ENCODE measurements at places on chromosomes 3 and 15. TPM values are rescaled to one million over a fixed set of nuclear protein-coding genes. Genes with fewer than 3 reads are reported as not detected.

The POPDC2 gene
- total RNA-seq: 0.18 TPM

The GOLGA8M gene
- not detected for total RNA-seq

The C2CD4A gene
- 0.20 TPM for total RNA-seq

The REC114 gene
- not detected for total RNA-seq

The ZBTB38 gene
- total RNA-seq: 77.9 TPM

The C3orf20 gene
- total RNA-seq: 0.04 TPM

The KNL1 gene
- total RNA-seq: 34.5 TPM

The CTXN2 gene
- total RNA-seq: not detected

- peak; percentile 68 for DNase-seq
Measured at GRCh38 chr3:139292711-139293664, 50.8 kb upstream of the MRPS22 start.

DNA sequence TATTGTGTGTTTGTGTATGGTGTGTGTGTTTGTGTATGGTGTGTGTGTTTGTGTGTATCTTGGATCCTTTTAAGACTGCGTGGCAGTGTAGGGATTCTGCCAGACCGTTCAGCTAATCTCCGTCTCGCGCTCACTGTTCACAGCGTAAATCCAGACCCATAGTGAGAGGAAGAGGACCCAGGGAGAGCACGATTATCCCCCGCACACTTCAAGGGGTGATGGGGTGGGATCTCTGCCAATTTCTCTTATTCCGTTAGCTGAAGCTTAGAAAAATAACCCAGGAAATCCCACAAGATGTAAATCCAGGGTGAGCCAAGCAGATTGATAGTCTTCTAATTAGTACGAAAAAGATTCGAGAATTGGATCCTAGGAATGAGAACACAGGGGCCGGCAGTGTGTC, 381.2 kb downstream of the GABRG3 start:
- no peak for DNase-seq

GRCh38 chr3:162353414-162353813, 856.8 kb downstream of the OTOL1 start:
- DNase-seq: no peak

- no peak for DNase-seq
Measured at GRCh38 chr15:86336051-86336788, 256.5 kb downstream of the AGBL1 start.

GRCh38 chr3:179955809-179956208, 80.9 kb downstream of the PEX5L start:
- no peak for DNase-seq

DNA sequence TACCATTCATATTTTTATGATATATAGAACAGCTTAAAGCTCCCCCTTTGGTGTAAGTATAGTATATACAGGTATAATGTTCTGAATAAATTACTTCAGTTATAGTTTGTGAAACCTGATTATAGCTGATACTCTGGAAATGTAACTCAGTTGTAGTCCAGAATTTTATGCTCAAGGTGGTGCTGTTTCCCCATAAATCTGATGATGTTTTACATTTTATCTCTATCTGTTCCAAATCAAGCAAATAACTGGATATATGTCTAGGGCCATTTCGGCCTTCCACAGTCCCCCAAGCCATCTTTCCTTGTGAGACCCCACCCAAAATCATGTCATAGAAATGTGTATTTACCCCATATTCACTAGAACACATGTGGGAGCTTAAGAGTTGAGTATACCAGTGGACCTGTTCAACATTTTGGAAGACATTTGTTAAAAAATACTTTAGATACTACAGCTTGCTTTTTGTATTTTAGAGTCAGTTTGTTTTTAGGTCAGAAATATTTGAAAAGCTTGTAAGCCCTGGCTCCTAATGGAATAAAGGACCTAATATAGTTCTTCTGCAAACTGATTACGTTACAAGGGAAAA, 107.1 kb downstream of the ATG7 start:
- peak; percentile 24 for DNase-seq

DNA sequence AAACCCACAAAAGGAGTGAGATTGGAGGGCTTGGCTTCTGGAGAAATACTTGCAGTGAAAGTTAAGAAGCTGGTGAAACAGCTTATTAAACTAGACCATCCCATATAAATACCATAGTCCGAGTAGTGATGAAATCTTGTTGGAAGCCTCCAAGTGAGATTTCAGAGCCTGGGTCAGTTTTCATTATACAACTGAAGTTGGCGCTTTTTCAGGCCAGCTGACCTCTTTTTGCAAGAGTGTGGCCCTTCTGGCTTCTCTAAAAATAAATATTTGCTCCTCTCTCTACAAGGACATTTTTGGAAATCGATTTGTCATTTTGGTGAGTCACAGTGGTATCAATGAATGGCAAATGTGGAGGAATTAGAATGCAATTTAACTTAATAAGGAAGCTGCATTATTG, 51.2 kb upstream of the THRB start:
- peak; percentile 31 for DNase-seq

DNA sequence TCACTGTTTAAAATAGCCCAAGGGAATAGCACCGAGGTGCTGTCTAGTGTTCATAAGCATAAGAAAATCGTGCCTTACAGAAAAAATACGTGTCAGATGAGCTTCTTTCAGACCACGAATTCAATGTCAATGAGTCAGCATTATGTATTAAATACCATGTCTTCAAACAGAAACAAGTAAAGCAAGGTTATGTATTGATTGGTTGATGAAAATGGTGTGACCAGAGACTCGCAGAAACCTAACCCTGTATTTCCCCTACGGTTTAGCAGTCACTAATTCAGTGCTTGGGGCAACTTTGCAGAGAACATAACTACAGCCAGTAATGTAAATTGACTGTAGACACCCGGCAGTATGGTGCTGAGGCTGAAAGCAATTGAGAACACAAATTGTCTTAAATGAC, 307.7 kb downstream of the IL5RA start:
- no peak for DNase-seq

DNA sequence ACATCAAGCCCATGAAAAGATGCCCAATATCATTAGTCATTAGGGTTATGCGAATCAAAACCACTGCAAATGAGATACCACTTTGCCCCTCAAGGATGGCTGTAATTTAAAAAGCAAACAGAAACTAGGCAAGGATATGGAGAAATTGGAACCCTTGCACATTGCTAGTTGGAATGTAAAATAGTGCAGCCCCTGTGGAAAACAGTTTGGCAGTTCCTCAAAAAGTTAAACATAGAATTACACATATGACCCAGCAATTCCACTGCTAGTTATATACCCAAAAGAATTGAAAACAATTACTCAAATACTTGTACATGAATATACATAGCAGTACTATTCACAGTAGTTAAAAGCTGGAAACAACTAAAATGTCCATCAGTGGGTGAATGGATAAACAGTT, 186.8 kb upstream of the CGNL1 start:
- DNase-seq: no peak

DNA sequence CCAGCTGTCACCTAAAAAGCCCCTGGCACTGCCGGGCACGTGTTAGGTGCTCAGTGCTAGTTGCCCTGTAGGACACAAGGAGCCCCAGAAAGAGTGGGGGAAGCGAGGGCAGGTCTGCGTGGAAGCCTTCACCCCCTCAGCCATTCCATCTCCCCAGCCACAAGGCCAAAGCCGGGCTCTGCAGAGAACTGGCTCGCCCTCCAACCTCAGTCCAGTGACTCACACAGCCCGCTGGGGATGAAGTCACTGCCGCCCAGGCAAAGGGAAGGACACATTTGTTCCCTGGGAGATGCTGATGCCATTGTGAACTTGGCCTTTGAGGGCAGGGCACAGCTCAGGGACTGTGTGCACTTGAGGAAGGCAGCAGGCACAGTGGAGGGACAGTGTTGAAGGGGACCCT, 48.1 kb downstream of the IQSEC1 start:
- peak; percentile 12 for DNase-seq

- DNase-seq: no peak
Measured at GRCh38 chr3:123034996-123035395, 7.4 kb upstream of the SEMA5B start.

- DNase-seq: peak; percentile 62
Measured at GRCh38 chr15:89971592-89971997, 29.5 kb upstream of the ZNF710 start.

DNA sequence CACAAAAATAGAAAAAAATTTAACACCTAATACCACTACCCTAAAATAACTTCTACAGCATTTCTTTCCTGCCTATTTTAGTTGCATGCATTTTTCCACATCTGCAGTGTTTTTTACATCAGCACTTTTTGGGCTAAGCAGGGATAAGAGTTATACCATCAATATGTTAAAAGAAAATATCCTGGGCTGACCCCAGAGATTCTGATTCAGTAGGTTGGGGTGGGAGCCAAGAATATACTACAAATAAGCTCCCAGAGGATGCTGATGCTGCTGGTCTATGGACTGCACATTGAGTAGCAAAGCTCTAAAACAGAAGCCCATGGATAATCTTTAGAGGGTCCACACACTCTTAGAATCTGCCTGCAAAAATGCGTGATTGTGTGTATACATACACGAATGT, 14.8 kb downstream of the FYCO1 start:
- DNase-seq: no peak

DNA sequence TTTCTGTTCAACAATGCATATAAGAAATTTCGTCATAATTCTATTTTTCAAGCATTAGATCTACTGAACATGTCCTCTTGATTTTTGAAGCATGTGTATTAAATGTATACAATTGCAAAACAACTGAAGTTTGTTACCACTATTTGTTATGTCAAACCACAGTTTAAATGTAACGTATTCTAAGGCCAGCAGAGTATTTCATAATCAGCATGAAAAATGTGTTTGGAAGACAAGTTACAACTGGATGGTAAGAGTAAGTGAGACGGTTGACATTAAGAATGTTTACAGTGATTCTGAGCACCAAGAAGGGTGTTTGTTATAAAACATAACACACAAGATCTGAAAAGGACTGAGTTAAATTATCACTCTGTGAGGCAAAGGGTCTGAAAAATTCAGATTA, 738.4 kb downstream of the PLOD2 start:
- DNase-seq: no peak

- no peak for DNase-seq
Measured at GRCh38 chr15:41622901-41623300, 37.3 kb upstream of the MGA start.

GRCh38 chr3:29312960-29313452, 32.1 kb downstream of the RBMS3 start:
- DNase-seq: no peak

- no peak for DNase-seq
Measured at GRCh38 chr15:33179874-33180273, 14.6 kb downstream of the FMN1 start.

DNA sequence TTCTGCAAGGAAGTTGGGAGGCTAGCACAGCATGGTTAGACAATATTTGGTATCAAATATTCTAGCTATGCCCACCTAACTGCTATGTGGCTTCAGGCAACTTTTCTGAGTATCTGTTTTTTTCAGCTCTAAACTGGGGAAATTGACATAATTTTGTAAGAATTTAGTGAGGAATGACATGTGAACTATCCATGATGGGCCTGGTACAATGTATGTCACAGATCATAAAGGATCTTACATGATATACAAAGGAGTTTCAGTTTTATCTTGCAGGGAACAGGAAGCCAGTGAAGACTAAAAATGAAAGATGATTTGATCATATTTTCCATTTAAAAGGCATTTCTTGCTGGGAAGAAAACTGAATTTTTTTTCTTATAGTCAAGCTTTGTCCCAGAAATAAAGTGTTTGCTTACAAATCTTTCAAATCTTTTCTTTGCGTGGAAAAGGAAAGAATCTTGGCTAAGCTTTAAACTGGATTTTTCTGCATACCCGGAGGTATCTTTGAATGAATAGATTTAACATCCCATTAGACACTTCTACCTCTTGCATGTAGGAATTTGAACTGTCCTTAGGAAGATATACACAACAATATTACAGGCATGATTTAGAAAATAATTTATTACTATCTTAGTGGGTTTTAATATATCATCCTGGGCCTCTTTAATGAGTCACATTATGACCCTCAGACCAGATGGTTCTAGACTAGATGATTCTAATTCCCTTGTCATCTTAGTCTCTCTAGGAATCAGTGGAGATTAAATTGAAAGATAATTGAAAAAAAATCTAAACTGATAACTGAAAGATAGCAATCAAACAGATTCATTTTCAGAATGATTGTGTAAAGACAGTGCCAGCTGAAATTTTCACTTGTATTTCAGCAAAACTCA, 436.0 kb upstream of the THBS1 start:
- DNase-seq: no peak

DNA sequence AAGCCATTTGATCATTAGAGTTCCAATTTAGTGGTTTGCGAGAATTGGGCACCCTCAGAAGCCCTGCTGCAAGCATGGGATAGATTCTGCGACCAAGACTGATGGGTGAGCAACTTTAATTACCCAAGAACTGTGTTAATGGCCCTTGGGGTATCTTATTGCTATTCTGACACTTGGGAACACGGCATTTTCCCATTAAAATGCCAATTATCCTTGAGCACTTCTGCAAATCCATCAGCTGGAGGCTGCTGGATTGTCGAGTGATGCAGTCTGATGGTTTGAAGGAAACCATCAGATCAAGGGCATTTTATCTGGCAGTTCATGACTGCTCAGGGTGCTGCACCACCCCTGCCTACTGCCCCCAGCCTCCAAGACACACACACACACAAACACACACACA, 183.6 kb upstream of the PROK2 start:
- no peak for DNase-seq

GRCh38 chr3:197546307-197547085, 9.3 kb downstream of the BDH1 start:
- no peak for DNase-seq

GRCh38 chr3:89303701-89304100, 196.3 kb downstream of the EPHA3 start:
- no peak for DNase-seq

DNA sequence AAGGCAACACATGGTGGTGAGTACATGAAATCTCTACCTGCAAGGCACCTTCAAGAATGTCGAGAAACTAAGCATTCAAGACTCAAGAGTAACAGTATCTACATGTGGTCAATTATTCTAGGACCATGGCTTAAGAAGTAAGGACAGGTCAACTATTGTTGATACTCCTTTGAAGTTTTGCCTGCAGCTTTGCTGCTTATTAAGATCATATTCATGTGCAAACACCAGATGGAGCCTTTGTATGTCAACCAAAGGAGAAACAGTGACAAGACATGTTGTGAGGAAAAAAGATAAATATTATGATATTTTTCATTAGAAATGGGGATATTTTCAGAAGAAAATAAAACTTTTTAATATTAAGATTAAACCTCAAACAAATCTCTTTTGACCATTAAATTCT, 52.3 kb upstream of the FGF7 start:
- DNase-seq: no peak

DNA sequence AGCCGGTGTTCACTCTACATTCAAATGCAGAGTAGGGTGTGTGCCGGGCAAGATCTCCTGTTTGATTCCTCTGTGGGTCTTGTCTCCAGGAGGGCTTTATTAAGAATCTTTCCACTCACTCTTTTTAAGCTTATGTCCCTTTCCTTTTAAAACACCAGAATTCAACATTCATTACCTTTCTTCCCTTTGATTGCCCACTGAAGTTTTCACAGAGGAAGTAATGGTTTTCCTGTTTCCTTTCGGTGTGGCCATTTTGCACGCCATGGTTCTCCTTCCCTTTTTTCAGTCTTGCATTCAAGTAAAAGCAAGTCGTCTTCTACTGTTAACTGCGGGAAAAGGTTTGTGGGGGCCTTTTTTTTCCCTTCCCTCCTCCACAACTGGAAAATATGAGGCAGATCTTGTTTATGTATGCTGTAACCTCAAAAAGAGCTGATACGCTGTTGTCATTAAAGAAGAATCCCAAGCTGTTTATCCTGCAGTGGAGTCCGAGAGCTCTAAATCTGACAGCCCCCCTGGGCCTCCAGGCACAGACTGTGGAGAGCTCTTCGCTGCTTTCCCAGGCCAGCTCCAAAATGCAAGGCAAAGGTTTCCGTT, 40.5 kb downstream of the FILIP1L start:
- DNase-seq: no peak

GRCh38 chr15:95175914-95176658, 944.7 kb downstream of the MCTP2 start:
- DNase-seq: no peak

- peak; percentile 65 for DNase-seq
Measured at GRCh38 chr3:34011171-34012101, 213.0 kb downstream of the PDCD6IP start.

Measured in HepG2 (cell line).